ENCODE measurements at places on chromosomes 5 and 9.
A peak's percentile ranks its signal among the peaks of the same experiment; 100 is the strongest.

DNA sequence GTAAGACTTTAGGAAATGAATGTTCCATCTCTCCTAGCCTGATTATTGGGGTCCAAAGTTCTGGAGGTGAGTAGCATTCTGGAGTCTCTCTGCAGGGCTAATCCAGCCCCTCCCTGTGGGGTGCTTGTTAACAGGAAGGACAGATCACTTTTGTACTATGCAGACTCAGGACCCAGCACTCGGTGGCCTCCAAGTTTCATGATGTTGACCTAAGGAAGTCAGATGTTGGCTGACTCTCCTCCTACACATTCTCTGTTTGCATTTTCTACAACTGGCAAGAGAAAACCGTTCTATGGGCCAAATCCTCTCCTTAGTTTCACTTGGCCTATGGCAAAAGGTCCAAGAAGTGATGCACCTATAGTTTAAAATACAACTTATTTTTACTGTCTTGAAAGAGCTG lies 5.5 kb upstream of the PDE8B start:
- DNase-seq = no peak

DNA sequence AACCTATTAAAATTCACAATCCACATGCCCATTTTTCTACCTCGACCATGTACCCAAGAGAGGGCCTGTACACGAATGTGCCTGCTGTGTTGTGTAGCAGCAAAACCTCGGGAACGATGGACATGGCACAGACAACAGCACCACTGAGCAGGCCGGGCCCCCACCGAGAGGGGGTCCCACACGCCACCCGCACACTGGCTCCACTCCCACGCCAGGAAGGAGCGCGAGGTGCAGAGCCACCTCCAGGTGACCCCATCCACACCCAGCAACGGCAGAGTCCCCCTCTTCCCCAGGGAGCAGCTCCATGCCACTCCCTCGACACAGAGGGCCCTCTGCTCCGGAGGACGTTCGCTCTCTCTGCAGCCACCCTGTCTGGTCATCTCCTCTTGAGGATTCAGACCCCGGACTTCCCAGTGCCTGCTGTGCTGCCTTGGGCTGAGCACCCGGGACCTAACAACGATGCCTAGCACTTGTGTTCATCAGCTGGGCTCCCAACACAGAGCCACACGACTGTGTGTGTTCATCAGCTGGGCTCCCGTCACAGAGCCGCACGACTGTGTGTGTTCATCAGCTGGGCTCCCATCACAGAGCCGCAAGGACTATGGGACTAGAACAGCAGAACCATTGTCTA lies 25.3 kb upstream of the ADAMTS2 start:
- no peak for DNase-seq

DNA sequence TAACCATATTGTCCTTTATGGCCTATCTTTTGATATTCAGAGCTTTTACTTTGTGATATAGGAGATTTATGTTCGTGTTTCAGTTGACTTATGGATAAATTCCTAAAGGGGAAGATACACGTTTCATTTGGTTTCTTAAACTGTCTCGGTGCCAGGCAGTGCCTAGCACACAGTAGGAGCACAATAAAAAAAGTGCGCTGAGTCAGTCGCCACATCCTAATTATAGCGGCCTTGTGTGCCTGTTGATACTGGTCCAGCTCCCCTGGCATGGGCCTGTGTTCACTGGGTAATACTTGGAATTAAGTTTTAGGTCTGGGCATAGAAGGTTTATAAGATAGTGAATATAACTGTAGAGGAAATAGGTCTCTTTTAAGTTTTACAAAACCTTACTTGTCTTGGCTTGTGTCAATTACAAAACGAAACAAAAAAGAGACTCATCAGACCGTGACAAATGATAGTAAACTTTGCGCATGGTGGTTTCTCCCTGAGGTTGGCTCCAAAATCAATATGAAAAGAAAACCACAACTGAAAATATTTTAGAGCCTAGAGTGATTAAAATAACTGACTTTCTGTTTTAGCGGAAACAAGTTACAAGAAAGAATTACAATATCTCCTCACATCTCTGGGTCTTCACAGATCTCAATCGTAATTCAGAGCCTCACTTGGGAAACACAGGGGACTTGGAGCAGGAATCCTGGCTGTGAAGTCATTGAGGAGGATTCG lies 84.8 kb downstream of the MVB12B start:
- DNase-seq = no peak

- DNase-seq = peak; percentile 68
Measured at GRCh38 chr5:170312666-170313065, 15.1 kb upstream of the LCP2 start.

GRCh38 chr5:82858151-82859025 lies 218.8 kb downstream of the TMEM167A start:
- no peak for DNase-seq

DNA sequence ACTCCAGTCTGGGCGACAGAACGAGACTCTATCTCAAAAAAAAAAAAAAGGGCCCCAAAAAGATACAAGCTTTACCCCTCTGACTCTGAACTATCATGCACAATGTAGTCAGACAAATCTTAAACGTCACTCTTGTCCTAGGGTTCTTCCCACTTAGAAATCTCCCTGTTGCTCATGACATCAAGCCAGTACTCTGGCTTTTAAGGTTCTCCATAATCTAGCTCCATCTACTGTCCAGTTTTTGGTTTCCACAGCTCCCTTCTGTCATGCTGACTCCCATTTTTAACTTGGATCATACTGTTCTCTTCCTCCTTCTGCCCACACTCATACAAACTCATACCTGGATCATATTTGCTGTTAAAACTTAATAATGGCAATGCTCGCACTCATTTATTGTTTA lies 156.7 kb upstream of the TLX3 start:
- DNase-seq = no peak

DNA sequence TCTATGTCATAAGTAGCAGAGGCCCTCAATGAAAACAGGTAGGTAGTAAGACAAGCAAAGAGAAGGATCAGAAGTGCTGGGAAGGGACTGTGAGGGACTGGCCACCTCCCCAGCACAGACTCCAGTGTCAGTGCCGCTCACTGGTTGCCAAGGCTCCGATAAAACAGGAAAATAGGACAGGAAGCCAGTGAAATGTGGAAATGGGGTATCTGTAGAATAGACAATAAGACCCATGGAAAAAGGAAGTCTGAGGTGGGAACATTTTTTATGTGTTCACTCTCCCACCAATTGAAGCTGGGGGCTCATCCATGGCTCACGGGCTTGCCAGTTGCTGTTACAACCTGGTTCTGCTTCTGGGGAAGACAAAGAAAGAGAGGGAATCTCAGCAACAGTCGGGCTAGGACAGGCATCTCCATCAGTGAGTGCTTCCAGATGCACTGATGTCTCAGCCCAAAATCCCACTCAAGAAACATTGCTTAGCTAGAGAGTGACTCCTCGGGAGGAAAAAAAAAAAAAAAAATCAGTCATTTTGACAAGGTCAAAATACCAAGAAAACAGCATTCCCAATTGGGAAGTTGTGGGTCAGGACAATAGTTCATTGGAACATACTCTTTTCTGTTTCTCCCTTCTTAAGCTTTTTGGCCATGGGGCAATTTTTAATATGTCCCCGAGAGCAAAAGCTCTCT lies 27.6 kb upstream of the NFIB start:
- DNase-seq = no peak

- no peak for DNase-seq
Measured at GRCh38 chr9:120741191-120741590, 26.9 kb upstream of the MEGF9 start.

DNA sequence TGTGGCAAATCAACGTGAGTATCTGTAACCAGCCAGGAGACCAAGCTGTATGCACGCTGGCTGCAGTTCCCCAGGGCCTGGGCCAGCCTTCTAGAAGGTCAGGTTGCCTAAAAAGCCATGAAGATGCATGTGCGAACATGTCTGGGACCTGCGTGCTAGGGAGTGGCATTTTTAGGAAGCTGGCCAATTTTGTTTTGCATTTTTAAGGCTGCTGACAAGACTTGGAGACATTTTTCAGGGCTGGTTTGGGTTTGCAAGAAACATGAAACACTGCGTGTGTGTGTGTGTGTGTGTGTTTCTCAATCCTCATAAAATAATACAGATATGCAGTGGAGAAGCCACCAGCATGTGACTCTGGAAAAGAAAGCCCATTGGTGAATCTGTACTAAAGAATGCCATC lies 5.1 kb downstream of the TGFBI start:
- DNase-seq = no peak

- DNase-seq = no peak
Measured at GRCh38 chr5:56147106-56147505, 86.0 kb downstream of the ANKRD55 start.

DNA sequence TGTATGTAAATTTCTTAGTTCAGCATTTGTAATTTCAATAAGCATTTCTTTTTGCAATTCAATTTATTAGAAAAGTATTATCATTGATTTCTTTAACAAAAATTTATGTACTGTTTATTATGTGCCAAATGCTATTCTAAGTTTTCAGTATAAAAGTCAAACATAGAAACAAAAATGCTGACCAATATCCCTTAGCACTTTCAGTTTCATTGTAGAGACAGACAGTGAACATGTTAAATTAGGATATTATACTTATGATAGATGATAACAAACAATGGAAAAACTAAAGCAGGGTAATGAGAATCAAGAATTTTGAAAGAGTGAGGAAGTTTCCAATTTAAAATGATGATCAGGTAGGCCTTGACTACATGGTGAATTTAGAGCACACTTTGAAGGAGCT lies 1106.0 kb downstream of the TAF11L14 start:
- no peak for DNase-seq

DNA sequence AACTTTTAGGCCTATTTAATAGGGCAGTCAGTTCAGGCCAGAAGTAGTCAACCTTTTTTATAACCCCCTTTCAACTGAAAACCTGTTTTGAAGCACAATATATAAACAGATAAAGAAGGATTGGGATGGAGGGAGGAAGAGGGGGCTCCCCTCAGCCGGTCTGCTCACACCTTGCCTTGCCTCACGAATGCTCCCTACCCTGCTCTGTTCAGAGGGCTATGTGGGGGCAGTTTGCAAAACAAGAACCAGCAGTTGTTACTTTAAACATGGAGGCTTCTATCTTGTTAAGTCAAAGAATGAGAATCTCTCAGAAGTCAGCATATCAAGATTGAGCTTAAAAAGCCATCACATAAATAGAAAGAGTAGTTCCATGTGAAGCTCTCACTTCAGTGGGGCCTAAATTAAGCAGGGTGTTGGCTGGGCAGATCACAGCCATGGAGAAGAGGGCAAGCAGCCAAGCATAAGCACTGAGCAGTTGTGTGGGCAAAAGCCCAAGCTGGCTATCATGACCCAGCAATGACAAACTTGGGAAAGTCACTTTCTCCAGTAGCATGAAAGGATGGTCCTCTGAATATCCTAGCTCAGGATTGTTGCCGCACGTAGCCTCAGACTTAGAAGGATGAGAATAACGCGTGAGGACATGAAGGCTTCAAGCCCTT lies 70.6 kb downstream of the ALDH1A1 start:
- no peak for DNase-seq

DNA sequence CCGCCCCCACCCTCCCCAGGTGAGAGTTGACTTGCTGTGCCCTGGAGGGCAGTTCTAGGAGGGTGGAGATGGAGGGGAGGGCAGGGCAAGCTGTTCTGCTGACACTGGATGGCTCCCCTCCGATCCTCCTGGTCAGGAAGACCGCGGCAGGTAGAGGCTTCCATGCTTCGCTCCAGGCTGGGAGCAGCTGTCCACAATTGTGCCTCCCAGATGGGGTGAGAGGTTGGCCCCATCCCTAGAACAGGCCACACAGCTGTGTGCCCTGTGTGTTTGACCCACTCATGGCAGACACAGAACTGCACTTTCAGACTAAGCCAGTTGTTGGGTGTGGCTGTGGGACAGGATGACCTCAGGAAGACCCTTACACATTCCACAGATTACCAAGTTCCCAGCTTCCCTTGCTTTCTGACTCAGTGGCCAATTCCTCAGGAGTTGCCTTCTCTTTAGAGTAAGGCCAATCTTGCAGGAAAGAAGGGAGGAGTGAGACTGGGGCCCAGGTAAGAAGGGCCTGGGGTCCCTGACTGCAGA lies 72.1 kb upstream of the HSPA9 start:
- DNase-seq = no peak

- DNase-seq = no peak
Measured at GRCh38 chr5:153480401-153480800, 10.1 kb upstream of the GRIA1 start.

DNA sequence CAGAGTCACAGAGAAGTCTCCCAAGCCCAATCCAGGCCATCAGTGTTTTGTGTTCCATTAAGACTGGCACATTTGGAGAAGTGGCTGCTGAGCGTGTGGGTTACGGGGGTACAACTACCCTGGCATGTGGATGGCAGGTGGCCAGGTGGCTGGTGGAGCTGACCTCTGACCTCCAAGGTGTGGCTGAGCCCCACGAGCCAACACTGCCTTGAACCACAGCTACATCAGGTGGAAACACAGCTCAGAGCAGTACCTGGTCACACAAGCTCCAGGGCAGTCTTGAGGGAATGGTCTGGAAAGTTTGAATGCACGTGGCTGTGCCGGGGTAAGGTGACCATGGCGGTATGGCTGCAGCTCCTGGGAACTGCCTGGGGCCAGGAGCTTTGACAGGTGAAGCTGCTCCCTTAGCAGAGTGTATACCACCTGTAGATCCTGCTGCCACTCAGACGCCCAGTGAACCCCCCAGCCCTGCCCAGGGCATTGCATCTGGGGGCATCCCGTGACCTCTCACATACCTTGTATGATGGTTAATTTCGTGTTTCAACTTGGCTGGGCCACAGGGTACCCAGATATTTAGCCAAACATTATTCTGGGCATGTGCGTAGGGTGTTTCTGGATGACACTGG lies 207.9 kb downstream of the GADD45G start:
- no peak for DNase-seq

DNA sequence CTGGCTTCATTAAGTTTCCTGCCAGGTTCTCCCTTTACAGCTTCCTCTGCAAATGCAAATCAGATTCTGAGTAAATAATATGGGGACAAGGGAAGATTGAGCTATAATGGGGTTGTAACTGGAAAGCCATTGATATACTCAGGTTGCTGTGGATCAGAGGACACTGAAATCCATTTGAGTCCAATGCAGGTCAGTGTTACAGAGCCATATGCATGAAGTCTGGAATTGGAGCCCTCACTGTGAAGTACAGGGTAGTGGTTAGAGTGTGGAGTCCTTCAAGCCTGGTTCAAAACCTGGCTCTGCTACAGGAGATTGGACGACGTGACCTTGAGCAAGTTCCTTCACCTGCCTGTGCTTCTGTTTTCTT lies 48.7 kb downstream of the TIMD4 start:
- no peak for DNase-seq

GRCh38 chr5:90306613-90307012 lies 102.9 kb downstream of the CETN3 start:
- DNase-seq = no peak

DNA sequence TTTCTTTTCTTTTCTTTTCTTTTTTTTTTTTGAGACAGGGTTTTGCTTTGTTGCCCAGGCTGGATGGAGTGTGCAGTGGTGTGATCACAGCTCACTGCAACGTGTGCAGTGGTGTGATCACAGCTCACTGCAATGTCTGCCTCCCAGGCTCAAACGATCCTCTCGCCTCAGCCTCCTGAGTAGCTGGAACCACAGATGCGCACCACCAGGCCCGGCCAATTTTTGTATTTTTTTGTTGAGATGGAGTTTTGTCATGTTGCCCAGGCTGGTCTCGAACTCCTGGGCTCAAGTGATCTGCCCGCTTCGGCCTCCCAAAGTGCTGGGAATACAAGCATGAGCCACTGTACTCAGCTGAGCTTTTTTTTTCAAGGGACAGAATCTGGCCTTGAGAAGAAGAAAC lies 36.8 kb upstream of the TJP2 start:
- no peak for DNase-seq

GRCh38 chr5:54537725-54538124 lies 20.2 kb downstream of the SNX18 start:
- DNase-seq = no peak

Data from activated CD8-positive, alpha-beta memory T cell treated with anti-CD3 and anti-CD28 coated beads, Interleukin-2, amount 50 U/mL, for 4 hours (primary cell).